ENCODE measurements at places on chromosomes 4 and X. TPM values are rescaled to one million over a fixed set of nuclear protein-coding genes. Genes with fewer than 3 reads are reported as not detected.

Gene DMP1
- polyA plus RNA-seq = not detected

Gene PDGFC
- polyA plus RNA-seq = 72.7 TPM

Gene MAGEB18
- not detected for polyA plus RNA-seq

Gene REELD1
- polyA plus RNA-seq = not detected

Gene SPOCK3
- not detected for polyA plus RNA-seq
